Activated CD4-positive, alpha-beta T cell treated with anti-CD3 and anti-CD28 coated beads, Interleukin-10, Interleukin-2, amounts not matched to agents 100 ng/mL and 50 ng/mL, durations not matched to agents 16 hours and 8 hours (primary cell): ENCODE measurements at places on chromosomes 5 and 9.

DNA sequence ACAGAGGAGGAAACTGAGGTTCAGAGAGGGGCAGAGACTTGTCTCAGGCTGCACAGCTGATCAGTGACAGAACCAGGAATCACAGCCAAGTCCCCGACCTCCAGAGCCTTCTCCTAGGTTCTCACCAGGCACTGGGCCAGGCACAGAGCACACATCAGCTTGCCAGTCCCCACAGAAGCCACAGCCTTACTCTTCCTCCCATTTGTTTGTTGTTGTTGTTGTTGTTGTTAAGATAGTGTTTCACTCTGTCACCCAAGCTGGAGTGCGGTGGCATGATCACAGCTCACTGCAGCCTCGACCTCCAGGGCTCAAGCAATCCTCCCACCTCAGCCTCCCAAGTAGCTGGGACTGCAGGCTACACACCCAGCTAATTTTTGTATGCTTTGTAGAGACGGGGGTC is 41.4 kb downstream of the NAIF1 start:
- DNase-seq = peak; percentile 35

GRCh38 chr5:63686181-63686580 is 276.1 kb downstream of the HTR1A start:
- DNase-seq = no peak

- no peak for DNase-seq
Observed at GRCh38 chr9:38086496-38086895, 17.5 kb upstream of the SHB start.

- DNase-seq = no peak
Observed at GRCh38 chr9:107481035-107481434, 8.5 kb downstream of the KLF4 start.

- DNase-seq = no peak
Observed at GRCh38 chr5:18281947-18282581, 647.8 kb downstream of the TAF11L14 start.

- DNase-seq = no peak
Observed at GRCh38 chr5:124399426-124399961, 346.9 kb downstream of the ZNF608 start.

DNA sequence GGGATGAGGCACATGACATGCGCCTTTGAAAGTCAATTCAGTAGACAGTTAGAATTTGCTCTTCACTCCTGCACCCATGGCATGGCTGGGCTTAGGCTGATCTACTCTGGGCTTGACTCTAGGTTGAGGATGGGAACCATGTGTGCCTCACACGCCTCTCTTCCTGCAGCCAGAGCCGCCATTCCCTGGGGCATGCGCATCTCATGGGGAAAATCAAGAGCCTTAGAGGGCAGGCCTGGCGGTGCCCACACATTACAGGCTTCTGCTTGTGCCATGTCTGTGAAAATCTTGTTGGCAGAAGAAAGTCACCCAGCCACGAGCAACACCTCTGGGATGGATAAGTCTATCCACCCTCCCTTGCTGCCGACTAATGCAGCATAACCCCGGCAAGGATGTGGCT is 808.5 kb downstream of the CDH9 start:
- DNase-seq = no peak

- no peak for DNase-seq
Observed at GRCh38 chr5:123671711-123672456, 159.9 kb downstream of the CSNK1G3 start.

GRCh38 chr9:130390390-130390789 is 54.4 kb upstream of the ASS1 start:
- DNase-seq = no peak

DNA sequence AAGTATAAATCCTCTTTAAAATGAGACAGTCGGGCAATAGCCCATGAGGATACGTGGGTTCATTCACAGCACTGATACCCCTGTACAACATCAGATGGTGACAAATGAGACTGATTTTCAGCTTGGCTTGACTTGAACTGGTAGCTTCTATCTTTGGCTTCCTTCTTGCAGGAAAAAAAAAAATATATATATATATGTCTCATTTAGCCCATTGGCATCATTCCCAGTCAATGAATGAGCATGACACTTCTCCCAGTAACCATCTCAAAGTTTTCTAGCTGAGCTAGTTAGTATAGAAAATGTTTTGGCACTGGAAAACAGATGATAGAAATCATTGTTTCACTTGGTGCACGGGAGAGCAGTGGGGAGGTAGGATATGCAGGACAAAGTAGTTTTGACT is 222.5 kb upstream of the TAS2R1 start:
- no peak for DNase-seq

DNA sequence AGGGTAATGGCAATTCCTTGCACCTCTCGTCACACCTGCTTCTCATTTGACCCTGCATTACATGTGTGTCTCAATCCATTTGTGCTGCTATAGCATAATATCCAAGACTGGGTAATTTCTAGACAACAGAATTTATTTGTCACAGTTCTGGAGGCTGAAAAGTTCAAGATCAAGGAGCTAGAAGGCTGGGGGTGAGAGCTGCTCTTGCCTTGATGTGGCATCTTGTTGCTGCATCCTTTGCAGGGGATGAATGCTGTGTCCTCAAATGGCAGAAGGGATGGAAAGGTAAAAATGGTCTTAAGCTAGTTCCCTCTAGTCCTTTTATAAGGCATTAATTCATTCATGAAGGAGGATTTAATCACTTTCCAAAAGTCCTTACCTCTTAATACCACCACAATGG is 323.7 kb upstream of the RPS23 start:
- DNase-seq = no peak

DNA sequence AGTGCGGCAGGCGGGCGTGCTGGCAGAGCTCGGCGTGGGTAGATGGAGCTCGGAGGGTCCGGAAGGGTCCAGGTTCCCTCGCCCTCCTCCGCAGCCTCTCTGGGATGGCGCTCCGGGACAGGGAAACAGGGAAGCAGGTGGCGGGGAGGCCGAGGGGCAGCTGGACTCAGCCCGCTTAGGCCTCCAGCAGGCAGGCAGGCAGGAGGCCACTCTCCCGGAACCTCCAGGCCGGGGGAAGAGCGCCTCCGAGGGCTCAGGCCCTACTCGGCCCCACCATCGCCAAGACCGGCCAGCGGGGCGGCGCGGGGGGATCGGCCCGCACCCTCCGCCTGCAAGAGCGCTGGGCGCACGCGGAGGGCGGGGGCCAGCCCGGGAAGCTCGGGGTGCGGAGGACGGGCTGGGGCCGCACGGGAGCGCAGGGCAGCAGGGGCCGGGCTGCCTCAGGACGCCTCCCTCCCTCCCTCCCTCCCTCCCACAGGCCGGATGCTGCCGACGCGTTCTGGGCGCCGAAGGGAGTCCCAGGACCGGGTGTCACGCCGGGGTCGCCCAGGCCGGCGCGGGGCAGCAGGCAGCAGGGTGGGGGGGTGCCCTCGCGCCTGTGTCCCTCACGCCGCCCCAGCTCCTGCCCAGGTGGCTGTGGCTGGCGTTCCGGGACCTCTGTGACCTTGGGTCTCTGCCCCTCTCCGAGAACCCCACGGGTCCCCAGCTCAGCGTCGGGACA is 977 bp downstream of the MGAT4B start:
- peak; percentile 60 for DNase-seq

GRCh38 chr9:126980231-126980630 is 65.6 kb downstream of the RALGPS1 start:
- no peak for DNase-seq

- DNase-seq = peak; percentile 96
Observed at GRCh38 chr5:157219491-157220271, 39.0 kb downstream of the ITK start.

DNA sequence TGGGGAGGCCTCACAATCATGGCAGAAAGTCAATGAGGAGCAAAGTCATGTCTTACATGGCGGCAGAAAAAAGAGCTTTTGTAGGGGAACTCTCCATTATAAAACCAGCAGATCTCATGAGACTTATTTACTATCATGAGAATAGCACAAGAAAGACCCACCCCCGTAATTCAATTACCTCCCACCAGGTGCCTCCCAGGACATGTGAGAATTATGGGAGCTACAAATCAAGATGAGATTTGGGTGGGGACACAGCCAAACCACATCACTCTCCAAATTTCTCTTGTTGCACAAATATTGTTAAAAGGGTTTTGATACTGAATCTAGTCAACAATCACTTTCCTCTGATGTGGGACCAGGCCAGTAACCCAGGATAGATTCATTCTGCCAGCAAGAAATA is 1176.1 kb downstream of the CDH9 start:
- peak; percentile 4 for DNase-seq

GRCh38 chr9:110048976-110049698 is 158.8 kb downstream of the C9orf152 start:
- peak; percentile 19 for DNase-seq

GRCh38 chr5:135307143-135307903 is 91.7 kb downstream of the MACROH2A1 start:
- no peak for DNase-seq

DNA sequence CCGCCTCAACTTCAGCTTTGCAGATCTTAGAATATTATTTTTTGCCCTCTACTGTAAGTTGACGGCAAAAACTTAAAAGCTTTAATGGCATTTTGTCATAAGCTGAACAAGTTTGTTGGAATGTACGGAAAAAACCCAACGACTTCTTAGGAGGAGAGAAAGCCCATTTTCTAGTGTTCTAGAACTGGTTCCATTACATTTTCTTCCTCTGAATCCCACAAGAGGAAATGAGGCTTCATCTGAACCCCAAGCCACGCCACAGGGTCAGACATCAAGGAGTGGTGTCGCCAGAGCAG is 113.7 kb downstream of the LHFPL2 start:
- DNase-seq = no peak

- DNase-seq = no peak
Observed at GRCh38 chr5:74408150-74409043, 232.1 kb downstream of the ENC1 start.

DNA sequence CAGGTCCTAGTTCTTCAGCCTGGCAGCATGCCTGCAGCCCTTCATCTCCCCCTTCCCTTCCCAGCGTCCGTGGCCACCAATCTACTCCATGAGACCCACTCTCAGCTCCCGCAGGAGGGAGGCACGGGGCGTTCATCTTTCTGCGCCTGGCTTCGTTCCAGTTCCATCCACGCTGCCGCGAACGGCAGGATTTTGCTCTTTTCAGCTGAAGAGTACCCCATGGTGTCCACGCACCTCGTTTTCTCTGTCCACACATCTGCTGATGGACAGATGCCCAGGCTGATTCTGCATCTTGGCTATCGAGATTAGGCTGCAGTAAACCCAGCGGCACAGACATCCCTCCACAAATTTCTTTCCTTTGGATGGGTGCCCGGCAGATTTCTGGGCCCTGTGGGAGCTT is 30.5 kb upstream of the NKD2 start:
- DNase-seq = no peak

DNA sequence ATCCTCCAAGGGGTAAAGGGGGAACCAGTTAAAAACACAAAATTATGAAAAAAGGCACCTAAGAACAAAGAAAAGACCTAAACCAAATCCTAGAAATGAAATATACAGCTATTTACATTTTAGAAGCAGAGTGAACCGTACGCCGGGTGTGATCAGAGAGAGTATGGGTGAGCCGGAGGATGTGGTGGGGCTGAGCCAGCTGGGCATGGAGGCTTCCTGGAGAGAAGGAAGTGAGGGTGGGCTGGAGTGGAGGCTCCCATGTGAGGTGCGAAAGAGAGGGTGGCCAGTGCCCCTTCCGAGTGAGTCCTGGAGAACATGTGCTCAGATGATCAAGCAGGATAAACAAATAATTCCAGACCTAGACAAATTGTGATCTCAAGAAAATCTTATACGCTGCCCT is 111.6 kb downstream of the CACNA1B start:
- DNase-seq = no peak

- no peak for DNase-seq
Observed at GRCh38 chr5:16673241-16674201, 56.7 kb upstream of the RETREG1 start.

GRCh38 chr9:131018621-131019020 is 9.6 kb downstream of the LAMC3 start:
- no peak for DNase-seq

DNA sequence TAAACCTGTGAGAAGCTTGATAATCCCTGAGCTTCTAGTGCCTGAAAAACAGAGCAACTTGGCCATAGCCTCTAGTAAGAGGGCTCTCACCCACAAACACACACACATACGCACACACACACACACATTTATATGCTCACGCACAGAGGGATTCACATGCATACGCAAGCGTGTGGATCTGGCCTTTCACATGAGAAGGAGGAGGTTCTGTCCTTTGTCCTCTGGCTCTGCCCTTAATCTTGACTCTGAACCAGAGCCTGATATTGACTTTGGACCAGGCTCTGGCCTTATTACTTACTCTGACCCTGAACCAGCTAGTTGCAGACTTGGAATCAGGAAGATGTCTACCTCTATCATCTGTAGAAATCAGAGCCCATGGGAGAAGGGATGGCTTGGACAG is 10.0 kb upstream of the P4HA2 start:
- DNase-seq = no peak

GRCh38 chr5:158722940-158723339 is 376.8 kb downstream of the EBF1 start:
- no peak for DNase-seq

DNA sequence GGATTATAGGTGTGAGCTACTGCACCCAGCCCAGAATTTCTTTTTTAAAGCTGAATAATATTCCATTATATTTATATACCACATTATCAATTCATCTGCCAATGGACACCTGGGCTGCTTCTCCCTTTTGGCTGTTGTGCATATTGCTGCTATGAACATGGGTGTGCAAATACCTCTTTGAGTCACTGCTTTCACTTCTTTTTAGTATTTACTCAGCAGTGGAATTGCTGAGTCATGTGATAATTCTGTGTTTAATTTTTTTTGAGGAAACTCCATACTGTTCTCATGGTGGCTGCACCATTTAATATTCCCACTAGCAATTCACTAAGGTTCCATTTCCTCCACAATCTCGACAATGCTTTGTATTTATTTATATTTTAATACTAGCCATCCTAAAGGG is 36.1 kb upstream of the KIF4B start:
- DNase-seq = peak; percentile 55

DNA sequence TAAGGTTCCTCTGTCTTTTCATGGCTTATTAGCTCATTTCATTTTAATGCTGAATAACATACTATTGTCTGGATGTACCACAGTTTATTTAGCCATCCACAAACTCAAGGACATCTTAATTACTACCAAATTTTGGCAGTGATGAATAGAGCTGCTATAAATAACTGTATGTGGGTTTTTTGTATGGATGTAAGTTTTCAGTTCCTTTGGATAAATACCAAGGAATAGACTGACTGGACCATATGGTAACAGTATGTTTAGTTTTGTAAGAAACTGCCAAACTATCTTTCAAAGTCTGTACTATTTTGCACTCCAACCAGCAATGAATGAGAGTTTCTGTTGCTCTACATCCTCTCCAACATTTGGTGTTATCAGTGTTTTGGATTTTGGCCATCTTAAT is 38.7 kb downstream of the SCAMP1 start:
- no peak for DNase-seq

GRCh38 chr9:734831-735511 is 106.5 kb upstream of the DMRT1 start:
- no peak for DNase-seq
